ENCODE measurements at places on chromosomes 16 and 17.

DNA sequence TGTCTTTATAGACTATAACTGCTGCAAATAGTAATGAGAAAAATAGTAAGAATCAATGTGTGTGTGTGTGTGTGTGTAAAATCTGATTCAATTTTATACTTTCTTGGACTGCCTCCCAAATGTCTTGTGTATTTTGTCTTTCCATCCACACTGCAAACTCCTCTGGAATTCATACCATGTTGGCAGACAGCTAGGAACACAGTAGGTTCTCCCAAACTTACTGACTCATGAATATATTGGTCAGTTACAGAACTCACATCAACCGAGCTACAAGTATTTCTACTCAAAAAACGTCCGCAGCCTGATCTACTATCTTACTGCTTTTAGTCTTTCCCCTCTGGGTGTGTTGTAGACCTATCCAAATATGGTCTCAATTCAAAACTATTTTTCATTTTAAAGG is 542.7 kb upstream of the PSMD7 start:
- DNase-seq, result no peak

DNA sequence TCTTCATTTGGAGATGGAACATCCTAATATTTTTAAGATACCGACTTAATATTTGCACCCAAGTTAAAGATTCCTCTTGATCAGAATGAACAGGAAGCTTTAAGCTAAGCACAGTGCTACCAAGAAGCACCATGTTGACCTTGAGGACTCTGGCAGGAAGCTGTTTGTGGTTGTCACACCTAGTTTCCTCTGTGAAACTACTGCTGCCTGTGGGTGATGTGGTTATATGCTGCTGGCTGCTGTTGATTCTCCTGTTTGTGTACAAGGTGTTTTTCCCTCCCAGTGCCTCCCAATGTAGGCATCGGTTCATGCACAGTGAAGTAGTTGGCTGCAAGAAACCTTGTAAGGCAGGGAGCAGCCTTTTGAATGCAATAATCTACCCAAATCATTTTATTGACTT is 23.4 kb downstream of the RBL2 start:
- DNase-seq, result no peak

- no peak for DNase-seq
Measured at GRCh38 chr17:82015311-82015971, 7.2 kb downstream of the CENPX start.

- no peak for DNase-seq
Measured at GRCh38 chr16:50173316-50173715, 20.2 kb downstream of the TENT4B start.

DNA sequence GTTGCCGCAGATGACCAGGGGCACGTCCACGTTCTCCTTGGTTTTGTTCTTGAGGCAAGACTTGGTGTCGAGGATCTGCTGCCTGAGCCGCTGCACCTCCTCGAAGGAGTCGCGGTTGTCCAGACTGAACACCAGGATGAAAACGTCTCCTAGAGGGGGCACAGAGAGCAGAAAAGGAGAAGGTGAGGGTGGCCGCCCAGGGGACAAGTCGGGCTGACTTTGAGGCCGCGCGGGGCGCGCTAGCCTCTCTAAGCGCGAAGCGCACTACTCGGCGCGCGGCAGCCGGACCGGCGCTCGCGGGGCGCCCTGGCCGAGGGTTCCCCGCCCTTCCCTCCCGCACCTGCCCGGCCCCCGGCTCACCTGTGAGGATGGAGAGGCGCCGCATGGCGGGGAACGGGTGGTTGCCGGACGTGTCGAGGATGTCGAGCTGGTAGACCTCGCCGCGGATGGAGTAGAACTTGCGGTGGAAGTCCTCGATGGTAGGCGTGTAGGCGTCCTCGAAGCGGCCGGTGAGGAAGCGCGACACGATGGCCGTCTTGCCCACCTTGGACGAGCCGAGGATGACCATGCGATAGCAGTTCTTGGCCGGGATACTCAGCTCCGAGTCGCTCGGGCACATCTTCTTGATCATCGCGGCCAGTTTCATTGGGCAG is 533 bp downstream of the RASD1 start:
- DNase-seq, result no peak

DNA sequence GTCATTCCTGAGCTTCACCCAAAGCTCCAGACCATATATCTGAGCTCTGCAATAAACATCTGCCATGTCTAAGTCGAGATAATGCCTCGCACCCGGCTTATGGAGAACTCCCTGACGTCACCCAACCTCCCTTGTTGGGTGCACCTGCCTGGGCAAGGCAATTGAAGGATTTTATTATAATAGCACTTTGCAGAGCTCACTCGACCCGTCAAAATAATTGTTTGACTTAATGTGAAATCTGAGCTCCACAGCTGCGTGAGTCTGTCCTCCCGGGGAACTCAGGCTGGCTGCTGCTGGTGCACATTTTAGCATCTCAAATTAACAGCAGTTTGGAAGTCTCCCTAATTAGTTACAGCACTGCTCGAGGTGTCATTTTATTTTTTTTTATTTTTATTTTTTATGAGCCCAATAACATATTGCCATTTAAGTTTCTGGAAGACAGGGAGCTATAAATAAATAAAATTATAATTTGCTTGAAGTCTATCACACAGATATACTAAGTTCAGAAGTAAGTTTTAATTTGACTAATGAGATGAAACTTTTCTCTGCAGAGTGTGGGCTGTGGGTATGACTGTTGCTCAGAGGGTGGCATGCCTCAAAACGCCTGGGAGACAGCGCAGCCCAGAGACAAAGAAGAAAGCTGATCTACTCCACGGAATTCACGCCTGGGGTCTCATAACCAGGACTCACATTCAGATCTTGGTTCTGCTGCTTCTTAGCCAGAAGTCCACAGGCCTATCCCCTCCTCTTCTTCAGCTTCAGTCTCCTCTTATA is 401.4 kb upstream of the C16orf82 start:
- no peak for DNase-seq

DNA sequence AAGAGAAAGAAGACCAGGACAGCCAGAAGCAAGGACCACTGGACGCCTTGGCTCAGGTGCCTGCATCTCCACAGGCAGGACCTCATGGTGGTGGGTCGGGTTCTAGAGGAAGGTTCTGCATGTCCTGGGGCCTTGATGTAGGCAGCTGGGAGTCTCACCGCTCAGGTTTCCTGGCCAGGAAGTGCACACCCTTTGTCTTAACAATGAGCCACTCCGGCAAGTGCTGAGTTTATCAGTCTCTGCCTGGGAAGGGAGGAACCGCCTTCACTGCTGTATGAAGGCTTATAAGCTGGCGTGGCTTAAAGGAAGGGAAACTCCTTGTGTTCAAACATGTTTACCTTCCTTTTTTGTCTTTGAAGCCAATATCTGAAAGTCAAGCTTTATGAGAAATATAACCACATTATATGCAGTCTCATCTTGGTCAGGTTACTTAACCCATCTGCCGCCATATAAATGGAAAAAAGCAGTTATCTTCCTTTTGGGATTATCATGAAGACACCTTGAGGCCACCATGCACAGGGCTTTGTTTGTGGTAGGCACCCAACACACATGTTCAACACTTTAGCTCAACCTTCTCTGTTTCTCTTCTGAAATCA is at the start of gene ST6GALNAC1:
TSS of gene ST6GALNAC1 (minus strand) at position 205 of the 596 bp plus-strand sequence. CDS start at position 86, 119 bp downstream.
- no peak for DNase-seq

- no peak for DNase-seq
Measured at GRCh38 chr16:51723036-51723724, 572.1 kb upstream of the SALL1 start.

DNA sequence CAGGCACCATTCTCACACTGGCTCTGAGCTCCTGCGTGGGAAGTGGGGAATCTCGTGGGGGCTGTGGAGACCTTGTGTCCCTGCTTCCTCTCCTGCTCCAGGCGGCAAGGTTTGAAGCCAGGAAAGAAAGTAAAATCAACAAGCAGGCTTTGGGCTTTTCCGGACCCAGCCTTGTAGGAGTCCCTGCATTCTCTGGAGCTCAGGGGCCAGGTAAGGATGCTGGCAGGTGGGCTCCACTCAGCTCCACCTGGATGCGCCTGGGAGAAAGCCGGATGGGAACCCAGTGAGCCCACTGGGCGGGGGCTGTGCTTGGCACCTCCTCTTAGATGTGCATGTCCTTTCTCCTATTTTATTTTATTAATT is 362.5 kb downstream of the SEC14L1 start:
- no peak for DNase-seq

GRCh38 chr16:87848676-87849345 is 20.5 kb downstream of the SLC7A5 start:
- DNase-seq, result no peak

GRCh38 chr17:36089888-36090836 is at the start of gene CCL3:
Gene CCL3 (minus strand): TSS chr17:36090143. CDS start chr17:36090058, 85 bp downstream.
- DNase-seq, result no peak

DNA sequence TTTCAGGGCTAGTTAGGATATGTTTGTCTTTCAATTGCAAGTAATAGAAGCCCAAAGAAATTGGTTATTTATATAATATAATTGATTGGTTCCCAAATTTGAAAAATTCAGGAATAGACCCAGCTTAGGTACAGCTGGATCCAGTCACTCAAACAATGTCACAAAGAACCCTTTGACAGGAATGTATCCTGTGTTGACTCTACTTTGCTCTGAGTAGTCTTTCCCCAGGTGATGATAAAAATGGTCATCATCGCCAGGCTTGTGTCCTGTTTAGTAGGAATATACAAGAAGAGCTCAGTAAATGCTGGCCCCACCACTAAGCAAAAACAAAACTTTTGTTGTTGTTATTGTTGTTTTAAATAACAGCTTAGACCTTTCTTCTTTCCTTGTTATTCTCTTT is 35.0 kb downstream of the MAPT start:
- DNase-seq, result no peak

GRCh38 chr17:49696233-49696761 is 11.5 kb downstream of the SLC35B1 start:
- no peak for DNase-seq

DNA sequence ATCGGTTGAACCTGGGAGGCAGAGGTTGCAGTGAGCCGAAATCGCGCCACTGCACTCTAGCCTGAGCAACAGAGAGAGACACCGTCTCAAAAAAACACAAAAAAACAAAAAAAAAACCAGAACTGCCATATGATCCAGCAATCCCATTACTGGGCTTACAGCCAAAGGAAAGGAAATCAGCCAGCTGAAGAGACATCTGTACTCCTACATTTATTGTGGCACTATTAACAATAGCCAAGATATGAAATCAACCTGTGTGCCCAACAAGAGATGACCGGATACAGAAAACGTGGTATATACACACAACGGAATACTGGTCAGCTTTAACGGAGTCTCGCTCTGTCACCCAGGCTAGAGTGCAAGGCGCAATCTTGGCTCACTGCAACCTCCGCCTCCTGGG is 14.6 kb downstream of the FANCA start:
- DNase-seq, result peak; percentile 2

GRCh38 chr16:69724981-69725479 is 1.3 kb downstream of the NQO1 start:
- DNase-seq, result no peak

GRCh38 chr16:4052801-4053293 is 63.4 kb downstream of the ADCY9 start:
- DNase-seq, result no peak

- DNase-seq, result no peak
Measured at GRCh38 chr16:4695473-4696171, 2.3 kb downstream of the NUDT16L1 start.

DNA sequence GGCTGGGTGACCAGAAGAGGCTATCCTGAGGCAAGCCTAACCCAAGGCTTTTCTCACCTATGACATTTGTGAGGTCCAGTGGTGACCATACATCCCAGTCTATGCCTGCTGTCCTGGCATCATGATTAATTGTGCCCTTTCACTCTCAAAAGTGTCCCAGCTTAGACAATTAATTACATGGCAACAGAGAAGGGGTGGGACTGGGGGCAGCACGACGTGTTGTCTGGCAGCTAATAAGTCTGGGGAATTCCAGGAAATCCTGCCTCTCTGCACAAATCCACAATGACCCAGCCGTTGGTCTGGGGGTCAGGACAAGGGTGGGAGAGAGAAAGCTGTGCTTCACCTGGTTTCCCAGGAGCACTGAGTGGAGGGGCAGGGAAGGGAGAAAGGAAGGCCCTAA is 14.0 kb upstream of the MTMR4 start:
- DNase-seq, result no peak

GRCh38 chr17:82678265-82678891 is 20.1 kb downstream of the RAB40B start:
- DNase-seq, result no peak

DNA sequence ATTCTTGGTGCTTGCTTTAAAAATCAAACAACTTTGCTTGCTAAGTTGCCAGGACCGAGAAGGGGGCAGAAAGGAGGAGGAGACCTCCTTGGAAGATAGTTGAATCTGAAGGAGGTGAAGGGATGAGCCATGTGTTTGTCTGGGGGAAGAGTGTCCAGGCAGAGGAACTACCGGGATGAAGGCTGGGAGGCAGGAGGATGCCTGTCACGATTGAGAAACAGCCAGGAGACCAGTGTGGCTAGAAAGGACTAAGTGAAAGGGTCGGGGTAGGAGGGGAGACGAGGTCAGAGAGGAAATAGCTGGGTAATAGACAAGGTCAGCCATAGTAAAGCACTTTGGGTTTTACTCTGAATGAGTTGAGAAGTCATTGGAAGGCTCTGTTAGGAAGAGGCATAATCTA is 38.9 kb upstream of the CSNK2A2 start:
- DNase-seq, result no peak

DNA sequence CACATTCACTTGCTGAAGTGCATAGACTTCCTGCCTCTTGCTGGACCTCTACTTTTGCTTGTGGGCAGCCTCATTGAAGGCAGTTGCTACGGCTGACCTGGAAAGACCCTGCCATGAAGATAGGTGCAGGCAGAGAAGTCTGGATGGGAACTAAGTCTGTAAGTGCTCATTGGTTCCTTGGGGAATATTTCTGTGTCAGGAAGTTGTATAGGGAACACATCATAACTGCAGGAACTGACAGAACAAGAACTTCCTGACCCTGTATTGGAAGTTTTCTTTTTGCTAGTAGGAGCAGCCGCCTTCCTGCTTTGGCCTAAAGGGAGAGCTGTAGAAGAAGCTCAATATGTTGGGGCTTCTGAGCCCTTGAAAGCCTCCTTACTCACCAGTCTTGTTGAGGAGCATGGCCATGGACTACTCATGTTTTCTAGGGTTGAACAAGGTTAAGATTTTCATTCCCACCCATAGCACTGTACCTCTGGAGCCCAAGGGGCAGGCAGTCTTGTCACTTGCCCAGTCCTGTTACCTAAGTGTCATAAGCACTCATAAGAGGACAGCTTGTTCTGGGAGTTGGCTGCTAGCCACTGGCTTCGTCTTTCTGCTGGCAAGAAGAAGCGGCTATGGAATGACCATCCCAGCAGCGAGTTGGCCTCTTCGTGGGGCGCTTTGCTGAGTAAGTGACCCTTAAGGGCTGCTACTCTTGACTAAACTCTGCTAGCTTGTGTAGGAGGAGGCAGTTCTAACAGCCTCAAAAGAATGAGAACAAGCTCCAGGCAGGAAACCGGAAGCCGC is 7.2 kb downstream of the UBFD1 start:
- DNase-seq, result no peak

All from kidney glomerular epithelial cell (primary cell).